A549 treated with ZK216348 at 1 μM for 4 hours (cell line): ENCODE measurements at places on chromosomes 2 and 18. TPM values are rescaled to one million over a fixed set of nuclear protein-coding genes. Genes with fewer than 3 reads are reported as not detected.

HTR2B gene
- total RNA-seq = not detected in 5 replicates

D2HGDH gene
- total RNA-seq = 4.0 to 13.0 TPM (median 10.3 TPM) in 5 replicates

SKOR2 gene
- not detected in 5 replicates for total RNA-seq

QPCT gene
- 16.7 to 20.7 TPM (median 18.6 TPM) in 5 replicates for total RNA-seq

HMSD gene
- total RNA-seq = 0.28 to 4.2 TPM (median 0.61 TPM) in 4 of 5 replicates, not detected in the other

MC2R gene
- not detected in 5 replicates for total RNA-seq

LBX2 gene
- total RNA-seq = 2.2 to 4.3 TPM (median 3.3 TPM) in 5 replicates

AGXT gene
- total RNA-seq = not detected in 5 replicates

MALL gene
- 131 to 207 TPM (median 152 TPM) in 5 replicates for total RNA-seq

RAB6C gene
- not detected in 5 replicates for total RNA-seq

CCDC68 gene
- 3.3 to 6.5 TPM (median 4.0 TPM) in 5 replicates for total RNA-seq

CFC1 gene
- not detected in 5 replicates for total RNA-seq

GRHL1 gene
- total RNA-seq = 0.70 to 2.0 TPM (median 0.97 TPM) in 5 replicates

TUBA4B gene
- total RNA-seq = 0.26 to 0.33 TPM (median 0.27 TPM) in 3 of 5 replicates, not detected in the others

KCNJ3 gene
- total RNA-seq = not detected in 5 replicates

SLC5A7 gene
- total RNA-seq = not detected in 5 replicates

PPP1R1C gene
- total RNA-seq = 0.90 to 4.0 TPM (median 1.6 TPM) in 5 replicates

LPIN1 gene
- total RNA-seq = 8.7 to 12.5 TPM (median 9.1 TPM) in 5 replicates

REG3A gene
- total RNA-seq = not detected in 5 replicates

CFAP65 gene
- 0.11 to 0.23 TPM (median 0.18 TPM) in 5 replicates for total RNA-seq

DHRS9 gene
- 2.9 to 4.2 TPM (median 3.5 TPM) in 5 replicates for total RNA-seq

AQP4 gene
- total RNA-seq = not detected in 5 replicates

NAT8 gene
- not detected in 5 replicates for total RNA-seq

ZAP70 gene
- total RNA-seq = not detected in 5 replicates

PLCD4 gene
- total RNA-seq = 0.24 to 0.90 TPM (median 0.46 TPM) in 5 replicates
